Bronchial epithelial cell (primary cell): ENCODE measurements at places on chromosomes 3 and 15. TPM values are rescaled to one million over a fixed set of nuclear protein-coding genes. Genes with fewer than 3 reads are reported as not detected.

Gene ARNT2
- total RNA-seq = 0.13 and 0.26 TPM in 2 replicates

Gene P4HTM
- 15.8 and 28.7 TPM in 2 replicates for total RNA-seq

Gene SH3GL3
- total RNA-seq = 0.51 and 1.1 TPM in 2 replicates

Gene PLCL2
- total RNA-seq = 1.4 and 1.6 TPM in 2 replicates

Gene DPPA4
- total RNA-seq = not detected in 2 replicates

DNA sequence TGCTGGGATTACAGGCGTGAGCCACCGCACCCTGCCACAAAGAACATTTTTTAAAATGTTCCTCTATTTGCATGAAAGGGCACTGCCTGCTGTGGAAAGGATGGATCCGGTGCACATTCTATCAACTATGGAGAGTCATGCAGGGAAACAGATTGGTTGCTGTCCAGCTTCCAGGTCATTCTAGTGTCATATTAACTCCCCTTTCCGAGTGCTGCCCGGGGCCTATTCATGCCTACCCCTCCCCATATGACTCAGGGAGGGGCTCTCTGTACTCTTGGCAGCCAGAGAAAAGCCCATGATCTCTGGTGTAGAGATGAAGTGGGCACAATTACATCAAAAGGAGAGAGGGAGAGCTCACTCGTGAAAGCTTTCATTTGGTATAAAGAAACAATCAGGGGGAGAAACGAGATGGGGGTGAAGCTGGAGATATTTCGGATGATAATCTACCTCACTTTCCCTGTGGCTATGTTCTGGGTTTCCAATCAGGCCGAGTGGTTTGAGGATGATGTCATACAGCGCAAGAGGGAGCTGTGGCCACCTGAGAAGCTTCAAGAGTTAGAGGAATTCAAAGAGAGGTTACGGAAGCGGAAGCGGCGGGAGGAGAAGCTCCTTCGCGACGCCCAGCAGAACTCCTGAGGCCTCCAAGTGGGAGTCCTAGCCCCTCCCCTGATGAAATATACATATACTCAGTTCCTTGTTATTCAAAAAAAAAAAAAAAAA, 16.1 kb upstream of the AHSG start:
- peak; percentile 75 for DNase-seq

- DNase-seq = no peak
These were observed 266.2 kb upstream of the ROPN1 start for GRCh38 chr3:124258057-124258500.

DNA sequence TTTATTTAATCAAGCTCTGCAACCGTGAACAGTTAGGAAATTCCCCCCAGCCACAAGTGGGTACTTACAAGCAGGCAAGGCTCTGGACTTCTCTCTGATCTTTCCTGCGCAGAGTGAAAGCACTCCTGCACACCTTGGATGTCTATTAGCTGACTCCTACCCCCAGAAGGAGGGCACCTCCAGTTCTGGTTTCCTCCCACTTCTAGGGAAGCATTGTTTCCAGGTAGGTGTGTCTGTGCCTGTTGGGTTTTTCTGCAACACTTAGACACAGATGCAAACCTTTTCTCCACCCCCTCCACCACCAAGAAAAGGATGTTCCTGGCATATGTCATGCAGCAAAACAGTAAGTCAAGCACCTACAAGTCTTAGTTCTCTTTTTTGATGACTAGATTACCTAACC, at the start of gene ZBED2:
TSS of gene ZBED2 (minus strand) at position 115 of the 400 bp plus-strand sequence. CDS start 1,145 bp downstream, outside the sequence.
- peak; percentile 99 for DNase-seq

GRCh38 chr3:9944271-9944670, 7.9 kb downstream of the PRRT3 start:
- no peak for DNase-seq

- DNase-seq = no peak
These were observed 13.1 kb downstream of the ZBTB47 start for GRCh38 chr3:42666577-42666998.

GRCh38 chr15:62462721-62463120, 297.6 kb upstream of the C2CD4B start:
- DNase-seq = no peak
